ENCODE measurements at places on chromosomes 6 and 20.

GRCh38 chr6:68724060-68724459 lies 89.0 kb downstream of the ADGRB3 start:
- no peak for DNase-seq

DNA sequence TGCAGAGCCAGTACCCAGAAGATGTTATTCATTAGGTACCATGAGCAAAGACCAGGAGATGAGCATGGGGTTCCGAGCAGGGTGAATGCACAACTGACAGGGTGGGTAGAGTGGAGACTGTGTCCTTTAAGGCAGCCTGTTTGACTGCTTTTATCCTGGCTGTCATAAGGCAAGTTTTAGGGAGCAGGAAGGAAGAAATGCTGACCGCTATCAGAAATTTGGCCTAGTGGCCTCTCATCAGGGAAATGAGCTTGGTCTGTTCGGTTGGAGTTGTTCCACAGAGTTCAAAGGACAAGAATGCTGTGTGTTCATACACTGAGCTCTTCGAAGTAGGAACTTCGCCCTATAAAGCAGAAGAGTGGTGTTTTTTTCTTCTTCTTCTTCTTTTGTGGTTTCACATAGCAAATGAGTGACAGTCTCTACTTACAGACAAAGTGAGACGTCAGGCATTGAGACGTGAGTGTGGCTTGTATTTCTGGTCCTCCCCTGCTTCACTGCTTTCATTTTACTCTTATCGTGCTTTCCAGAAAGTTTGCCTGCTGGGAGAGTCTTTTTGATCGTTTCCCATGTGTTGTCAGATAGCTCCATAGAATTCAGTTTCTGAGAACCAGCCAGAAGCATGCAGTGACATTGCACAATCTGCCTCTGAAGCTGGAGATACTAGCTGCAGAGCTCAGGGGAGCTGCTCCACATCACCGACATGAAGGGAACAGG lies at the start of gene CASS4:
TSS of gene CASS4 (plus strand) at position 502 of the 714 bp plus-strand sequence. CDS start at position 701, 199 bp downstream.
- DNase-seq: no peak

DNA sequence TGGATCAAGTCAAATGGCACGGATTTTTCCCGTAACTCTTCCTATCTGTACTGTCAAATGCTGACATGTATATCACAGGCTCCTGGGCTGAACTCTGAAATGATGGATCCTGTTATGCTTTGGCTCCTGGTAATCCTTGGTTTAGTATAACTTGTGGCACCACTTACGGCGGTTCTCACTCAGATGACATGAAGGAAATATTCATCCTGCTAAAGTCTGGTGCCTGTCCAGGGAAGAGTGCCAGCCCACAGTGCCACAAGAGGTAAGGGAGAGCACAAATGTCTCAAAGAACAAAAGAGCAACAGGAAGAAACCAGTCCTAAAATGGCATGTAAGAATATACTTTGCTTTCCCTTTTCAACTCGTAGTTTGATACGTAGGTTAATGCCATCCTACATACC lies 93.1 kb upstream of the TAB2 start:
- no peak for DNase-seq

- no peak for DNase-seq
Measured at GRCh38 chr6:3270258-3270657, 11.5 kb downstream of the PSMG4 start.

All from cerebellar nuclear complex (tissue), 1 donor.